ENCODE measurements at places on chromosomes 2 and 18. TPM values are rescaled to one million over a fixed set of nuclear protein-coding genes. Genes with fewer than 3 reads are reported as not detected.

The RALBP1 gene
- 35.1 TPM for total RNA-seq

DNA sequence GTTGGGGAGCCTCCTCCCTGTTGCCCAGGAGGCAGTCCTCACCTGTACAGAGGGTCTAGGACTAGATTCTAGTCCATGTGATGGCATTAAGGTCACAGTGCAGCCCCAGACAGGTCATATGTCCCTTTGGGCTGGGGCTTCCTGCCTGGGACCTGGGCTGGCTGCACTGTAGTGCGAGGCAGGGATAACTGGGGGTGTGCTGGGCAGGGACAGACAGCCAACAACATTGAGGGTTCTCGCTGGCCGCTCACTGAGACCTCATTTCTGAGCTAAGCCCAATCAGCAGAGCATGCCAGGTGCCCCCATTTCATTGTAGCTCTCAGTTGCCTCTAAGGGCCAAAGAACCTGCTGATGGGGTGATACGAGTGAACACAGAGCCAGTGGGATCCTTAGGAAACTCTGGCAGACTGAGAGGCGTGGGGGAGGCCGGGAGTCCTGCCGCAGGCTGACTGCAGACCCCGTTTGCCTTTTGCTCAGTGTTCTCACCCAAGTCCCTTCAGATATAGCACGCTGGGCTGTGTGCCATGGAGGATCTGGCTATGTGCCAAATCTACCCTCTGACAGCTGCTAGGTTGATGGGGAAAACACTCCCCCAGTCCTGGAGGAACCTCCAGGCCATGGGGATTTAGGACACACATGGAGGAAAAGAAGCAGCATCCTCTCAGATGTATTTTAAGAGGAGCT is 51.9 kb downstream of the DYSF start:
- DNase-seq, result no peak

The AGAP1 gene
- total RNA-seq, result 13.3 TPM

DNA sequence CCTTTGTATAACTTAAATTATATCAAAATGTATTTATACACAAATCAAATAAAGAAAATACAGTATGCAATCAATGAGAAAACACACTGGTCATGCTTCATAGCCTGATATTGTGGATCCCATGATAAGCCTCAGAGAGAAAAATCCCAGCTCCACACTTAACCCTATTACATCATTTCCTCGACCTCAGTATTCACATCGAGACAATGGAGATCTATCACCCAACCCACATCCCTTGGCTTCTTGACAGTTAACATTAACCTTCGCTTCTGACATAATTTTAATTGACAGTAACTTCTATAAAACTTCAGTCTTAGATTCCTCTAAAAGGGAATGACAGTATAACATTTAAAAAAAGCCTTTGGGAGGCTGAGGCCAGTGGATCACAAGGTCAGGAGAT is 11.6 kb downstream of the TMX3 start:
- DNase-seq, result no peak

DNA sequence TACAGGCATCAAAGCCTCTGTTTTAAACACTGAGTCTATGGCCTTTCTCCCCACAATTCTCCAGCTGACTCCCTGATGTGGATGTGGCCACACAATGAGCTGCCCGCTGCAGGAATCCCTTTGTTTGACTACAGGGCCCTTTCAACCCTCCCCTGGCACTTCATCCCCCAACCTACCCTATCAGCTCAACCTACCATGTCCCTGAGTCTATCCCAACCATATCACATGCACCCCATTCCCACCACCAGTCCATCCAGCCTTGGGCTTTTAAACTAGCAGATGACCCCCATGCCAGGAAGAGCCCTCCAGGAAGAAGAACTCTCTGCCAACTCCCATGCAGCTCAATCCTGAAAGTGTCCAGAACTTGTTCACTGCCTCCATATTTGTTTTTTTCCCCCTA is 46.9 kb upstream of the TEX51 start:
- DNase-seq, result no peak

DNA sequence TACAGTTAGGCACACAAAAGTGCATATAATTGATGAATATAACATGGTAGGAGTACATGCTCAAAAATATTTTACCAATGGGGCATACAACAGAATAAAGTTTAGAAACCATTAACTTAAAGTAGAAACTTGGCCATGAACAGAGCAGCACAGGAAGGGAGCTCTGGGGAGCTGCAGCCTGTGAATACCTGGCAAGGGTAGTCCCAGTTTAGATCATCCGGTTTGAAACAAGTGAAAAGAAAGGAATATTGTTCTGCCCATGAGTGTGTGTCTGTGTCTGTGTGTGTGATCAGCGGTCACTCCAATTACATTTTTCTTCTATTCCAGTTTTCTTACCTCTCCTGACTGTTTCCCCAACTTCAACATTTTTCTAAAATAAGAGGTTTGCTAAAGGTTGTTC is 233.0 kb downstream of the ALK start:
- no peak for DNase-seq

GRCh38 chr2:96683972-96684820 is 41.6 kb downstream of the FER1L5 start:
- DNase-seq, result no peak

The TTLL4 gene
- total RNA-seq, result 13.1 TPM

DNA sequence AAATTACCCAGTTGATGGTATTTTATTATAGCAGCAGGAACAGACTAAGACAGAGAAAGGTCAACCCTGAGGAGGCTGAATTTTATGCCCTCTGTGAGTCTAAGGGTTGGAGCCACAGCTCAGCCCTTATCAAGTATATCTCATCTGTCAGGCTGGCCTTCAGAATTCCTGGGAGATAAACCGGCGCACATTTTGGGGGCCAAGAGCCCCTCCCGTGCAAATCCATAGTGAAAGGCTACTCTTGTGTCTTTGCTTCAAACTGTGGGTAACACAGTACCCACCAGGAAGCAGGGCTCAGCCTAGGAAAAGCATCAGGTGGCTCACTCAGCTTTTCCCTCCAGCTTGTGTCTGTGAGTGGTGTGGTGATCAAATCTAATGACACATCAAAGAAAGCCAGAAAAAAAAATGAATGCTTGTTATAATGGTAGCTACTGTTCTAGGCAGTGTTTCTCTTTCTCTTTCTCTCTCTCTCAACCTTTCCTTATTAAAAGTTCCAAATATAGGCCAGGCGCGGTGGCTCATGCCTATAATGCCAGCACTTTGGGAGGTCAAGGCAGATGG is 25.0 kb upstream of the ASXL2 start:
- no peak for DNase-seq

DNA sequence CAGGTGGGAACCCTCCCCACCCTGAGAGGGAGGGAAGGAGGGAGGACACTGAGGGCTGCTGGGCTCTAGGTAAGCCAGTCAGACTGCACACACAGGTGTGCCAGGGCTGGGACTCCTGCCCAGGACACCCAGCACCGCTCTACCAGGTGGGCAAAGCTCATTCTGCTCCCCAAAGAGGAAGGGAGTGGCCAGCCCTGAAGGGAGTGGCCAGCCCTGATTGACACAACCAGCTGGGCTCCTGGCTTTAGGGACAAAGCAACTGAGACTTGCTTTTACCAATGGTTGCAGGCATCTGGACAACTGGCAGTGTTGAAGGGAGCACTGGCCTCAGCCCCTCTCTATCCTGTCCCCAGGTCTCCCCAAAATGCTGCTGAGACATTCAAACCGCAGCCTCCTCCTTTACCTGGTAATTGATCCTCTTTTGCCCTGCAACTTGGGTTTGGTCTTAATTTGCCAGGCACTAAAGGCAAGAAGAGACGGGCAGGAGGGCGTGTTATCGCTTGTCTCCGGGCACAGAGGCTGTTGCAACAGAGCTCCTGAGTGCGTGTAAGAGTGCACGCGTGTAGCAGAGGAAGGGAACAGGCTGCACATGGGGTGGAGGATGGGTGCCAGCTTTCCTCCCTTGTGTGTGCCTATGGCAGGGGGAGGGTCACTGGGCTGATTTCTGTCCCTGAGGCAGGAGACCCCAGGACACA is 14.5 kb upstream of the FOSL2 start:
- DNase-seq, result no peak

- no peak for DNase-seq
Observed at GRCh38 chr2:41764919-41765318, 282.9 kb upstream of the PKDCC start.

DNA sequence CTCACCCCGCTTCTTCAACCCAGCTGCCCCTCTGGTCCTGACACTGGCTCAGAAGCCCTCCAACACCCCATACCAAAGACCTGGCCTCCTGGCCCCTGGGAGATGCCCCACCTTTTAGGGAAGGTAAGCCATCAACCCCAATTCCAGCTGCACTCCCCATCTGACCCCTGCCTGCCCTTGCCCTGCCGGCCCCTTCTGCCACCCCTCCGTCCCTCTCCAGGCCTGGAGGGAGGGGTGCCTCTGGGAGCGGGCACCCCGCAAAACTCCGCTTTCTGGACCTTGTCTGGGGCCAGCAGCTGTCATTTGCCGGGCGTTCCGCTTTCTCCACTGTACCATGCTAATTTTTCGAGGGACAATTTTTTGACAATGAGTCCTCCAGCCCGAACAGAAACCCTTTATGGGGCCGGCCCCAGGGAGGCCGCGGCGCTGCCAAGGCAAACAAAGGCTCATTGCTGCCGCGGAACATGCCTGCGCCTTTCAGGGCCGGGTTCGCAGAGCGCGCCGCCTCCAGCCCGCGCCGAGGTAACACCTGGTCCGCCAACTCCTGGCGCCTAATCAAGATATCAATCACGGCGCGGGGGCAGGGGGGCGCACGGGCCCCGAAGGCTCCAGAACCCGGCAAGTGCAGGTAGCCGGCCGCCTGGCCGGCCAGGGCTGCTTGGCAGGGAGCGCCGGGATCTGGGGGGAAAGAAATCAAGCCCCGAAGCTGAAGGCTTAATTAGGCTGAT is 96.0 kb downstream of the INHBB start:
- no peak for DNase-seq

GRCh38 chr2:188146888-188147287 is 144.8 kb upstream of the GULP1 start:
- DNase-seq, result no peak

The FBXO36 gene
- 8.8 TPM for total RNA-seq

DNA sequence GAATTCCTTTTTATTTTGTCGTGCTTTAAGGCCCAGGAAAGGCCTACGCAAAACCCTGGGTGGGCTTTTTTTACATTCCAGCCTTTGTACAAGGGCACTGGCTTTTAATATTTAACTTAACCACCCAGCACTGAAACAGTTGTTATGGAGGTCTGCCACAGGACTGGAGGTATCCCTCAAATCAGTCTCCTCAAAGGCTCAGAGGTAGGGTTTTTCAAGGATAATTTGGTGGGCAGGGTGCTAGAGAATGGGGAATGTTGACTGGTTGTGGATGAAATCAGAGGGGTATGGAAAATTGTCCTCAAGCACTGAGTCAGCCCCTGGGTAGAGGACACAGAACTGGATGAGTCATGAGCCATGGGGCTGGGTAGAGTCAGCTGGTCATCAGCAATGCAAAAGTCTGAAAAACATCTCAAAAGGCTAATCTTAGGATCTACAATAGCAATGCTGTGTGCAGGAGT is 443.1 kb downstream of the THSD7B start:
- no peak for DNase-seq

DNA sequence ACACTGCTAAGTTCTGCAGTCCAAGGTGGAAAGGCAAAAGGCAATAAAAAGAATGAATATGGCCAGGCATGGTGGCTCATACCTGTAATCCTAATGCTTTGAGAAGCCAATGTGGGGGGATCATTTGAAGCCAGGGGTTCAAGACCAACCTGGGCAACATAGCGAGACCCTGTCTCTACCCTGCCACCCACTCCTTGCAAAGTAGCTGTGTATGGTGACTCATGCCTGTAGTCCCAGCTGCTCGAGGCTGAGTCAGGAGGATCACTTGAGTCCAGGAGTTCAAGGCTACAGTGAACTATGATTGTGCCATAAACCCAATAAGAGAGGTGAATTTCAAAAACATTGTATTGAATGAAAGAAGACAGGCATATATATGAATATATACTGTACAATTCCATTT is 2.4 kb downstream of the MYL12B start:
- no peak for DNase-seq

The RESP18 gene
- not detected for total RNA-seq

- DNase-seq, result no peak
Observed at GRCh38 chr2:101111262-101111838, 39.8 kb downstream of the TBC1D8 start.

DNA sequence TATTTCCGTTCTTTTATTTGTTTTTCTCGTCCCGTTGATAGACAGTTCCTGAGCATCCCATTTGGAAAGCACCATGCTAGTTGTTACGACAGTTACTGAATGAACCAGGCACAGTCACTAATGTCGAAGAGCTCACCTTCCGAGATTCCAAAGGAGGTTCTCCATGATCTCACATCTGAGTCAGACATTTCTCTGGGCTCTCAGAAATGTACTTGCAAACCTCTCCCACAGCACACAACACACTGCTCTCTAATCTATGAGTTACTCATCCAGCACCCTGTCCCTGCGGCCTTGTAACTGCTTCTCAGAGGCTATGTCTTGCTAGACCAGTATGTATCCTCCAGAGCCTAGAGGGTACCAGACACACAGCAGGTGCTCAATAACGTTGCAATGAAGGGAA is 174.7 kb downstream of the DNER start:
- DNase-seq, result no peak

- no peak for DNase-seq
Observed at GRCh38 chr2:44789971-44790721, 151.4 kb upstream of the SIX3 start.

- DNase-seq, result no peak
Observed at GRCh38 chr2:13193075-13193474, 476.3 kb downstream of the TRIB2 start.

GRCh38 chr2:113791697-113792590 is 35.5 kb upstream of the SLC35F5 start:
- no peak for DNase-seq

- DNase-seq, result no peak
Observed at GRCh38 chr2:104708967-104709366, 144.9 kb upstream of the POU3F3 start.

DNA sequence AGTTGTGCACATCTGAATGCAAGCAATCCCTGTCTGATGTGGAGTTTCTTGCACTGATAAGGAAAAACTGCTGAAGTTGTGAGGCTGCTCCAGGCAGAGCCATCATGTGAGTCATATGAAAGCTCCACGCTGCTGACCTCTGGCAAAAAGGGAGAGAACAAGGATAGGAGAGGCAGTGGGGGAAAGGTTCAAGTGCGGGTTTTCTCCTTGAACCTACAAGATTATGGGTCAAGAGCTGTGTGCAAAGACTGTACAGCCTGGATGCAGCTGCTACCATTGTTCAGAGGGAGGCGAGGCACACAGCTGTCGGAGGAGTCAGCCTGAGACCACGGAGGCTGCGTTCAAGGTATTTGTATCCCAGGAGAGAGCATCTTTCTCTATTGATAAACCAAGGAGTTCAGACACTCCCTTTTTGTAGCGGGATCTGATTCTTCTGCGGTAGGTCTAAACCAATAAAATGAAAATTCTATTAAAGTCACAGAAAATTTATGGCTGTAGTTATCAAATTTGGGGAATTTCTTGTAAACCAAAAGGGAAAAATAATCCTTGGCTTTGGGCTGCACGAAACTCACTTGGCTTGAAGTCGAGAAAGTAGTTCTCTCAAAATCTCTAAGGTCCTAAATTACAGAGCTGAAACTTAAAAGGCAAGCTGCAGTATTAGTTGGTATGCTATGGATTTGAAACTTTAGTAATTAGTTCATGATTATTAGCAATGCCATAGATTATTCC is at the start of gene CDK15:
CDK15 (plus strand) TSS at position 96 of the 729 bp plus-strand sequence; CDS start at position 224, 128 bp downstream.
- no peak for DNase-seq

The DNPEP gene
- 39.4 TPM for total RNA-seq

All from uterus (tissue), 4 donors.